ENCODE measurements at places on chromosomes 13 and 19.

- no peak for DNase-seq
Measured at GRCh38 chr19:43465468-43466120, at the start of gene LYPD3. Gene LYPD3, minus strand, starts transcription at chr19:43465608. Its CDS starts 37 bp downstream, at chr19:43465571.

- DNase-seq: no peak
Measured at GRCh38 chr19:2986951-2987524, 9.7 kb downstream of the TLE6 start.

GRCh38 chr19:31415322-31415721 lies 66.1 kb upstream of the TSHZ3 start:
- no peak for DNase-seq

DNA sequence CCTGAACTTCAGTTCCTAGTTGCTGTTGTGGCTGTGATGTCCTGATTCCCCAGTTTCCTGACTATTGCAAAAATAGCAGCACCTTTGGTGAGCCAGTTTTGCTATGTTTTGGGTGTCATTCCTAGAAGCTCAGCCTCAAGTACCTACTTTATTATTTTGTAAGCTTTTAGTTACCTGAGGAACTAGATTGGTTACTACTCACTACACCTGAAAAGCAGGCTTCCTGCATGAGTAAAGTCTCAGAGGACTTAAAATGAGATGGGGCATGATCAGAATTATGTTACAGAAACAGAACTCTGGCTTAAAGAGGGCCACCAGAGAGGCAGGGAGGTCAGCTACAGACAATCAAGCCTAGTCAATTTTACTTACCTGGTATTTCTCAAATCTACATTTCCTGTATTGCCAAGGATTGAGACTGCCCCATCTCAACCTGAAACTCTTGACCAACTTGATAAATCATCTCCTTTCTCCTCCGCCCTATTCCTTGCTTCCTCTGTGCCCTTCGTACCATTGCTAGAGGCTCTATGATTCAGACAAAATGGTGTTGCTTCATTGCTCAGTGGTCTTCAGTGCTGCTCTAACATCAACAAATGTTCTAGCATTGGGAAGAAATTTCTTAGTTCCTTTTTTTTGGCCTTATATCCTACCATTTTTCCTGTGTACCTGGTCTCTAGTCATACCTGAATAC lies 58.9 kb downstream of the RAP2A start:
- no peak for DNase-seq

DNA sequence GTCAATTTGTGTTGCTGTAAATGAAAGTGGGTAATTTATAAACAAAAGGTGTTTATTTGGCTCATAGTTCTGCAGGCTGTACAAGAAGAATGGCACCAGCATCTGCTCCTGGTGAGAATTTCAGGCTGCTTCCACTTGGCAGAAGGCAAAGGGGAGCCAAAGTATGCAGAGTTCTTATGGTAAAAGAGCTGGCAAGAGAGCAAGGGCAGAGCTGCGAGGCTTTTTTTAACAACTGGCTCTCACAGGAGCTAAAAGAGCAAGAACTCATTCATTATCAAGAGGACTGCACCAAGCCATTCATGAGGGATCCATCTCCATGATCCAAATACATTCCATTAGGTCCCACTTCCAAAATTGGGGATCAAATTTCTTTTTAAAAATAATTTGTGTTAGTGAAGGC lies 1712.7 kb downstream of the SLITRK5 start:
- no peak for DNase-seq

DNA sequence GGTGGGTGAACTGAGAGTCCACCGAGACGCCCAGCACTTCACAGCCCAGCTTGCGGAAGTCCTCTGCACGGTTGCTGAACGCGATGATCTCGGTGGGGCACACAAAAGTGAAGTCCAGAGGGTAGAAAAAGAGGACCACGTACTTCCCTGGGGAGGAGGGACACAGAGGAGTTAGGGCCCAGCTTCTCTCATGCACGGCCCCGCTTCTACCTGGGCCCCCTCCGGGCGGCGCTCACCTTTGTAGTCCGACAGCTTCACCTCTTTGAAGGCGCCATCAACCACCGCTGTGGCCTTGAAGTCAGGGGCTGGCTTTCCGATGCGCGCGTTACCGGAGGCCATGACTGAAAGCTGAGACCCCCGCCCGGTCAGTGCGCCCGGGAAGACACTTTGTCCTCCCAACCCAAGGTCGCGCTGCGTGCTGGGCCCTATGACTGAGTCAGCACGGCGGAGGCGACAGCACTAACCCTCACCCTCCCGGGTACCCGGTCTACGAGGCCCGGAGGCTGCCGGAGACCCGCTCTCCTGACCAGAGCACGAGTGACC lies 606 bp downstream of the PRDX2 start:
- no peak for DNase-seq

Data from left renal cortex interstitium (tissue), 4 donors.